ENCODE measurements at places on chromosomes 7 and 10.

- no peak for DNase-seq
These were observed 489.4 kb upstream of the SORCS1 start for GRCh38 chr10:107653832-107654287.

DNA sequence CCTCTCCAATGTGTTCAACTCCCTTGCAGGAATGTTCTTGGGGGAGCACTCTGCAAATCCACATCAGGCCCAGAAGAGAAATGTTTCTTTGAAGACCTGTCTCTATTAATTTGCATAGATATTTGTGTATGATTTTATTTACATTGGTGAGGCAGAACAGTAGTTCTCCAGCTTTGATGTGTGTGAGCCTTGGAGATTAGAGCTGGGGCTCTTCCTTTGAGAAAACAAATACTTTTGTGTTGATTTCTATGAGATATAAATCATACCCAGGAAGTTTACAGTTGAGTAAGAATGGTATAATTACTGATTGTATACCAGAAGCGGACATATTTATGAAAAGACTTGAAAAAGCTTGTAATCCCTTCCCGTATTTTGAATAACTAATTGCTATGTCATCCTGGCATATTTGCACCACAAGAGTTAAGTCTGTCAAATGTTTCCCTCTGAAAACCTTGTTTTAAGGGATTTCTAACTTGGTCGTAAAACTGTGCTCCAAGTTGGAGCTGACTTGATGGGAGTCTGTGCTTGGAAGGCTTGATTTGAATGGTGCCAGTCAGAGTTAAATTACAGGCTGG lies 468.5 kb downstream of the LRMDA start:
- DNase-seq: no peak

DNA sequence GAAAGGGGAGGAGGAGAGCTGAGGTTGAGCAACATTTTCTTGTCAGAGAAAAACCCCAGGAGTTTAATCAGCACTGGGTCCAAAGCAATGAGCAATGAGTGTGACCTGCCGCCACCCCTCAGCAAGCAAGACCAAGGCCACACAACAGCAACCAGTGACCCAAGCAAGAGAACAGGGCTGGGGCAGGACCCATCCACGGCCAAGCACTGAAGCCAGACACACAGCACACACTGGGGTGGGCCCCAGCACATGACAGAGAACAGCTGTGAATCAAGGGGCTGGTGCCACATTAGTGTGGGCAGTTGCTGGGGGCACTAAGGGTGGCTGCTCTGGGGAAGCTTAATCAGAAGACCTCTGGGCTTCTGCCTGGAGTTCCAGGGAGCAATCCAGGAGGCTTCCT lies 16.2 kb downstream of the TMEM72 start:
- no peak for DNase-seq

GRCh38 chr10:96606946-96607345 lies 20.1 kb upstream of the TM9SF3 start:
- no peak for DNase-seq

- DNase-seq: no peak
These were observed 28.3 kb upstream of the PRKAR1B start for GRCh38 chr7:755413-755805.

DNA sequence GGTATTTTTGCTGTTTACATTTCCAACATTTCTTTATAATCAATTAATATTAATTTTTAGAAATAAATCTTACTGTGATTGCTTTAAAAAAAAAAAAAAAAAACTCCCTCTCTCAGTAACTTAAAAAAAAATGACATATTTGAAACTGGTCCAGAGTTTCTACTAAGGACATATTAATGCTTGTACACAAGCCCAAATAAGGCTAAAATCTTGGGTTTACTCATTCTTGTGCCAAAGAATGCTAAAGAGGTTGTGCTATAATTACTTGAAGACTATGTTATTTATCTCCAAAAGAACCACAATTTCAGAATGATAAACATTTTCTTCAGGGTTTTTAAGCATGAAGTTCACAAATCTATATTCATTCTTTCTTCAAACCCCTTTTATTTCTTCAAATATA lies 39.4 kb upstream of the PHF14 start:
- DNase-seq: no peak

- no peak for DNase-seq
These were observed 30.3 kb downstream of the CACNA2D1 start for GRCh38 chr7:82413237-82413636.

- no peak for DNase-seq
These were observed 84.8 kb downstream of the FAM53B start for GRCh38 chr10:124659380-124659779.

DNA sequence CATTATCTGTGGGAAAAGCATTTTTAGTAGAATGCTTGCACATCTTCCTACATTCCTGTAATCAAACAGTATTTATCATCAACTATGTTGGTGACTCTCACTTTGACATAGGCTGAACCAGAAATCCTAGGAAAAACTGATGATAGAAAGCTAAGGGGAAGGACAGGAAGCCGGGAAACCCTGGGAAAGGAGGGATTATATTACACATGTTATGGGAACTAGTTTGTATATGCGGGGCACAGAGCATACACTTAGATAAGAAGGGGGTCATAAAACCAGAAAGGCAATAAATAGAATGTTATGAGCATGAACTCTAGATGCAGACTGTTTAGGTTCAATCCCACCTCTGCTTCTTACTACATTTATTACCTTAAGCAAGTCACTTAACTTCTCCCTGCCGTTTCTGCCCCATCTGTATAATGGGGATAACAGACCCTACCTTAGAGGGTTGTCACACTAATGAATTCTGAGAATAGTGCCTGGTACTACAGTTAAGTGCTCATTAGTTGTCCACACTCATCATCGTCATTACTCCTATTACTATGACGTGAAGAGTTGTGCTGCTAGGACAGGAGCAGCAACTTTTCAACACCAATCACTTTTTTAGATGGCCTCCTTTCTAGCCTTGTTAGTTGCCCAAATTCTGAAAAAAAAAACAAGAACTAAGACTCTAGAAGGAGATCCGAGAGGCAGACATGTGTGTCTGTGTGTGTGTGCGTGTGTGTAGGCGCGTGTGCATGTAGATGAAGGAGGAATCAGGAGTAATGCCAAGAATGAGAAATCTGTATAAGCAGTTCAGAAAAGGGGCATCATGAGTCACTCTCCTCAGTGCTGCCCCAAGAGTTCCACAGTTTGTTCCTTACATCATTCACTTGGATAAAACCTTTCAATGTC lies 52.2 kb downstream of the KMT2C start:
- no peak for DNase-seq

GRCh38 chr10:128950916-128951275 lies 516.1 kb upstream of the MGMT start:
- DNase-seq: no peak

GRCh38 chr7:401495-401894 lies 111.5 kb downstream of the FOXL3 start:
- DNase-seq: no peak

GRCh38 chr7:50826371-50827172 lies 43.9 kb upstream of the GRB10 start:
- no peak for DNase-seq

- no peak for DNase-seq
These were observed 248.7 kb downstream of the ARHGAP12 start for GRCh38 chr10:31679936-31680335.

GRCh38 chr7:572416-573268 lies 53.0 kb upstream of the PDGFA start:
- DNase-seq: no peak

- no peak for DNase-seq
These were observed 117.6 kb upstream of the DNAJB12 start for GRCh38 chr10:72472306-72472705.

Measured in activated CD4-positive, alpha-beta T cell treated with anti-CD3 and anti-CD28 coated beads, Interleukin-2, amount 50 U/mL, for 1 hour (primary cell).